ENCODE measurements at places on chromosomes 6 and 20.

DNA sequence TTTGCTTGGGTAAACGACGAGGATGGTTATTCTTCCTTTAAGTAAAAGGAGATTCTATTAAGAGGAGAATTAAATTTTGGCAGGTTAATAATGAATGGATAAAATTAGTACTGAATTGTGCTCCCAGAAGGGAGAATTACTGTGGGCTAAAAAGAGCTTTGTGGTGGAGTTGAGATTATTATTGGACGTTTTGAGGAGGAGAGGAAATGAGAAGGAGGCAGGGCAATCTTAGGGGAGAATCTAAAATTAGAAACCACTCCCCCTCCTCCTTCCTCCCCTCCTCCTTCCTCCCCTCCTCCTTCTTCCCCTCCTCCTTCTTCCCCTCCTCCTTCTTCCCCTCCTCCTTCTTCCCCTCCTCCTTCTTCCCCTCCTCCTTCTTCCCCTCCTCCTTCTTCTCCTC lies 331.8 kb downstream of the PRL start:
- DNase-seq, result no peak

- DNase-seq, result no peak
These were observed 5.2 kb downstream of the HAO1 start for GRCh38 chr20:7935027-7935551.

- DNase-seq, result peak; percentile 91
These were observed 19.4 kb upstream of the TUBB2A start for GRCh38 chr6:3176562-3177355.

GRCh38 chr6:83914953-83915352 lies 55.5 kb downstream of the CYB5R4 start:
- no peak for DNase-seq

DNA sequence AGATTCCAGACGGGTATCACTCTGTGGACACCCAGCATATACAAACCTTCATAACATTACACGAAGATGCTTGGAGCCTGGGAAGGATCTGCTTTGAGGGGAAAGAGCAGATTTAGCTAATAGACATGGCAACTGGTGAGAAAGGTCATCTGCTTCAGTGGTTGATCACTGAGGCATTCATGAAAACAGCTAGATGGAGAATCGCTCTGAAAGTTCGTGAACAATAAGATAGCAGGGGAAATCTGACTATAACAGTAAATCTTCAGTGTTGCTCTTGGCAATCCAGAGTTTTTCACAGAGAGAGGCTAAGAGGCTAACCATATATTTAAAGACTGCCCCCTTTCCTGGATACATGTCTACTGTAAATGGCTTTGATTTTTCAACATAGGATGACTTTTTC lies 245.3 kb downstream of the FARS2 start:
- no peak for DNase-seq

DNA sequence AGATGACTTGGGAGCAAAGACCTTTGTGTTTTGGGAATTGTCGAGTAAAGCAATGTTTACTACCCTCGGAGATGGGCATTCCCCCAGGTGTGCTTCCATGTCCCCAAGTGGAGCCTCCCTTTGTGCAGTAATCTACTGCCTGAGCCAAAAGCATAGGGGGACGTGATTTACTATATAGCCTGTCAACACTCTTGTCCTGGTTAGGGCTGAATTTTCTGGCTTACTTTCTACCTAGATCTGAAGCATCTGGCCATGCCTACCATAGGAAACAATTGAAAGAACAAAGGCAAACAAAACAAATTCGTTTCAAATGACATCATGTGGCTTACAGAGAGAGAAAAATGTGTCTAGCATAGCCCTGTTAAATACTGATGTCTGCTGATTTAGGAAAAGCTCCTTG lies 350.6 kb downstream of the SAMD5 start:
- no peak for DNase-seq

- DNase-seq, result no peak
These were observed 1.4 kb downstream of the QKI start for GRCh38 chr6:163415620-163416556.

GRCh38 chr6:75155631-75156030 lies 50.2 kb downstream of the COL12A1 start:
- no peak for DNase-seq

GRCh38 chr6:51992876-51993275 lies 94.5 kb downstream of the PKHD1 start:
- DNase-seq, result no peak

GRCh38 chr6:56143796-56144195 lies 103.6 kb downstream of the COL21A1 start:
- DNase-seq, result no peak

DNA sequence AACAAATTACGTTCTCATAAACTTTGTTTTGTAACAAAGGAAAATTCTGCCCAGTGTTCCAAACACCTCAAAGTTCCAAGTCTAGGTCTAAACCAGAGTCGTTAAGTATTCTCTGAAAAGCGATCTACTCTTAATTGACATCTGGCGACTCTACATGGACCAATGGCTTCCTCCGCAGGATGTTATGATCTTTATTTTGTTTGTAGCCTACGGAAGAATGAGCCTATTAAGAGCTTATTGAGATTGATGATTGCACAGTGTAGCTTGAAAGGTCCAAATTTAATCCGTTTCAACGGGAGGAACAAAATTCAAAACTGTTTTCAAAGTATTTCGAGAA lies 61.1 kb downstream of the FAM217A start:
- DNase-seq, result peak; percentile 25

DNA sequence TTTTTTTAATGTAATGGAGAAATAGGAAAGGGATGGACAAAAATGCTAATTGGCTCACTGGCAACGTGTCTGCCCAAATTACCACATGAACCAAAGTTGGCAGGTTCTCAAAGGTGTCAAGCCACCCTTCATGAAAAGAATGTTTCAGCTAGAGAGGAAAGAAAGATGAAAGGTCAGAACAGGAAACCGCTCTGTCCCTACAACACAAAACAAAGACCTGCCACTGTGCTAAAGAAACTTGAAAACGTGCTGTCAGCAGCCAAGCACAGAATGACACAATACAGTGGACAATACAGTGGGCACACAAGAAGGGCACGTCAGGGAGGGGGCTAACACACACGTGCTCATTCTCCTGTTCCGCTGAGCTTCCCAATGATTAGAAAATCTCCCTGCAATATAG lies 4.9 kb downstream of the PREP start:
- DNase-seq, result no peak

DNA sequence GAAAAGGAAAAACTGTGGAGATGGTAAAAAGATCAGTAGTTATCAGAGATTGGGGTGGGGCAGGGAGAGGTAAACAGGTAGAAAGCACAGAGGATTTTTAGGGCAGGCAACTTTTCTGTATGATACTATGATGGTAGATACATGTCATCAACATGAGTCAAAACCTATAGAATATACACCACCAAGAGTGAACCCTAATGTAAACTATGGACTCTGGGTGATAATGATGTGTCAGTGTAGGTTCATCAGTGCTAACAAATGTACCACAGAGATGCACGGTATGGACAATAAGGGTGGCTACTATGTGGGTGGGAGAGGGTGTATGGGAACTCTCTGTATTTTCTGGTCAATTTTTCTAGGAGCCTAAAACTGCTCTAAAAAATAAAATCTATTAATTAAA lies 18.5 kb downstream of the PACSIN1 start:
- no peak for DNase-seq

- no peak for DNase-seq
These were observed 1.0 kb downstream of the JARID2 start for GRCh38 chr6:15246666-15247499.

- DNase-seq, result no peak
These were observed 85.4 kb upstream of the HCRTR2 start for GRCh38 chr6:55088902-55089301.
